ENCODE measurements at places on chromosomes 2 and 18.

- no peak for DNase-seq
Observed at GRCh38 chr2:64654063-64654811, 524 bp upstream of the SERTAD2 start.

GRCh38 chr2:195836002-195836401 lies 179.0 kb downstream of the SLC39A10 start:
- no peak for DNase-seq

DNA sequence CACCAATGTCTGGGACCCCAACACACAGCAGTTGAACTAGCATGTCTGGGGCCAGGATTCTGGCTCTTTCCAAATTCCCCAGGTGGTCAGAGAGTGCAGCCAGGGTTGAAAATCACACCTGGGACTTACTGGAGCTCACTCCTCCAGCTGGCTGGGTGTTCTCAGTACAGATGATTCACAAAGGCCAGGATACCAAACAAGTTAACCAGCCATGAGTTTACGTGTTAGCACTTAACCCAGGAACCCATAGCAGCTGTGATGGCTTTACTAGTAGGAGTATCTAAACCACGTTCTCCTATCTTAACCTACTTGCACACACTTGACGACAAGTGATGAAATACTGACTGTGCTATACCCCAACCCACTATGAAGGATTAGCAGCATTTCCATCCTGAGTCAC lies 222.8 kb downstream of the FBXO15 start:
- no peak for DNase-seq

DNA sequence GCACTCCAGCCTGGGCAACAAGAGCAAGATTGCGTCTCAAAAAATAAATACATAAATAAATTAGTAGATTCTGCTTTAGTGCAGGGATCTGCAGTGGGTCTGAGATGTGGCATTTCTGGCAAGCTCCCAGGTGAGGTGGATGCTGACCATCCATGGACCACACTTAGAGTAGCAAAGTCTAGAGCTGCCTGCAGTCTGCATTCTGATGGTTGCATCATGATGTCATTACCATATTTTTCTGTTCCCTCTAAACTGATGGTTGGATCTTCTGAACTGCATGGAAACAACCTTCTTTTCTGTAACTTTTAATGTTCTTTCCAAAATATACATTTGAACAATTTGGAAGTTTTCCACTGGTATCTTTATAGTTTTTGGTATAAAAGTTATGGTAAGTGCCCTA lies 42.9 kb downstream of the MYL12B start:
- no peak for DNase-seq

- no peak for DNase-seq
Observed at GRCh38 chr2:129864719-129865118, 114.7 kb upstream of the RAB6C start.

GRCh38 chr2:163736433-163737189 lies 803 bp upstream of the FIGN start:
- peak; percentile 10 for DNase-seq

DNA sequence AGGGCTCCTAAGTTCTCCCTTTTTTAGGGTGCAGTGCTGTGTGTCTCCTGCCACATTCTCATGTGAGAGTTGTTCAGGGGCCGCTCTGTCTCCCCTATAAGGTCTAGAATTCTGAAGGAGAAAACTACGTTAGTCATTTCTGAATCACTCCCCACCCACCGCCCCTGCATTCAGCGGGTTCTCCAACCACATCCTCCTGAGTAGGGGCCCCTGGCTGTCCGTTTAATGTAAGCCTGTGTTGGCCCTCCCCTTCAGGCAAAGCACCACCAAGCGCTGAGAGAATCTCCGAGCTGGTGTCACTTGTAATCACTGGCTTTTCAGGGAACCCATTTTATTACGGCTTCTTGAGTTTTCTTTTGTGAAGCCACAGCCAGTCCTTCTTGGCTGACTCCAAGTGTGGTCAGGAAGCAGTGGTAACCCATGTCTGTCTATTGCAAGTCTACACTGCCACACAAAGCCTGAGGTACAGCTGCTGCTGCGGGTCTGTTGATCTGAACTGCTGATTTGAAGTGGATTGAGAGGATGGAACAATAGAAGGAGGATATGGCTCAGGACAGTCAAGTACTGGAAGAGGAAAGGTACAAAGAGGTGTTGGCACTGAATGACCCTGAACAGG lies 16.9 kb downstream of the LCT start:
- peak; percentile 75 for DNase-seq

GRCh38 chr18:76838182-76838581 lies 15.8 kb downstream of the ZNF236 start:
- DNase-seq, result no peak

DNA sequence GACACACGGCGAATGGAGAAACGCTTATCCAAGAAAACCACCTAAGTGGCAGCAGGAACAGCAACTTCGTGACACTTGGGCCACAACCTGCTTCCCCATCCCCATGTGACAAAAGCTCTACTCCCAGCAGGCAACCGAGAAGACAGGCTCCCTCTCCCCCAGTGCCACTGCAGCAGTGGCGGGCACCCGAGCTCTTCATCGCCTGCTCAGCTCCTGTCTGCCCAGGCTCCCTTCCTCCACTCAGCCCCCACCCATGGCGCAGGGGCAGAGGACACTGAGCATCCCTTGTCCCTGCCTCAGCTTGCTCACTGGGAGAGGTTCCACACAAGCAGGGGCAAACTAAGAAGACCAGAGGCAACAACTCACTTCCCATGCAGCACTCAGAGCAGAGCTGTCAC lies 22.9 kb downstream of the SLC66A2 start:
- DNase-seq, result no peak

GRCh38 chr2:42007551-42007950 lies 40.3 kb upstream of the PKDCC start:
- DNase-seq, result no peak

GRCh38 chr18:6254456-6254855 lies 160.3 kb downstream of the L3MBTL4 start:
- no peak for DNase-seq

- no peak for DNase-seq
Observed at GRCh38 chr2:201538025-201538424, 86.5 kb downstream of the STRADB start.

GRCh38 chr2:63344575-63345284 lies 243.5 kb downstream of the WDPCP start:
- no peak for DNase-seq

GRCh38 chr2:236054125-236054524 lies 114.1 kb downstream of the GBX2 start:
- no peak for DNase-seq

- DNase-seq, result no peak
Observed at GRCh38 chr2:134429886-134430285, 176.0 kb downstream of the MGAT5 start.

DNA sequence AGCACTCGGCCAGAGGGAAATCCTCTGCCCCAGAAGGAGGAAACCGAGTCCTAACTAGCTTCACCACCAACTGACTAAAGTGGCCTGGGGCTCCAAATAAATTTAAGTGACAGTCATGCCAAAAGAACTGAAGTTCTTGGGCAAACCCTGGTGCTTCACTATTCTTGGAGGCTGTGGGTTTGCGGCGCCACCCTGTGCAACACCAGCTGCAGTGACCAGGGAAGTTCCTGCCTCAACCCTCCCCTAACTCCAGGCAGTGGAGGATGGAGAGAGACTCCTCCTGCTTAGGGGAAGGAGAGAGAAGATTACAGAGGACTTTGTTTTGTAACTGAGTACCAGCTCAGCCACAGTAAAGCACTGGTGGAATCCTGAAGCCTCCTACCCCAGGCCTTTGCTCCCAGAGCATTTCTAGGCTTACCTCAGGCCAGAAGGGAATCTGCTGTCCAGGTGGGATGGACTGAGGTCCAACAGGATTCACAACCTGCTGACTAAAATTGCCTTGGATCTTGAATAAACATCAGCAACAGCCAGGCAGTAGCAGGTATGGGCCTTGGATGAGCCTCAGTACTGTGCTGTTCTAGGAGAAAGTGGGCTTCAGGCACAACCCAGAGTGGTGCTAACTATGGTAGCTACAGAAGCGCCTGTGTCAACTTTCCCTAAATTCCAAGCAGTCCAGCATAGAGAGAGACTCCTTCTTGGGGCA lies 29.4 kb upstream of the BMP10 start:
- no peak for DNase-seq

GRCh38 chr2:46068636-46069035 lies 228.6 kb upstream of the EPAS1 start:
- DNase-seq, result no peak
